ENCODE measurements at places on chromosomes 11 and 22.
A peak's percentile ranks its signal among the peaks of the same experiment; 100 is the strongest.

DNA sequence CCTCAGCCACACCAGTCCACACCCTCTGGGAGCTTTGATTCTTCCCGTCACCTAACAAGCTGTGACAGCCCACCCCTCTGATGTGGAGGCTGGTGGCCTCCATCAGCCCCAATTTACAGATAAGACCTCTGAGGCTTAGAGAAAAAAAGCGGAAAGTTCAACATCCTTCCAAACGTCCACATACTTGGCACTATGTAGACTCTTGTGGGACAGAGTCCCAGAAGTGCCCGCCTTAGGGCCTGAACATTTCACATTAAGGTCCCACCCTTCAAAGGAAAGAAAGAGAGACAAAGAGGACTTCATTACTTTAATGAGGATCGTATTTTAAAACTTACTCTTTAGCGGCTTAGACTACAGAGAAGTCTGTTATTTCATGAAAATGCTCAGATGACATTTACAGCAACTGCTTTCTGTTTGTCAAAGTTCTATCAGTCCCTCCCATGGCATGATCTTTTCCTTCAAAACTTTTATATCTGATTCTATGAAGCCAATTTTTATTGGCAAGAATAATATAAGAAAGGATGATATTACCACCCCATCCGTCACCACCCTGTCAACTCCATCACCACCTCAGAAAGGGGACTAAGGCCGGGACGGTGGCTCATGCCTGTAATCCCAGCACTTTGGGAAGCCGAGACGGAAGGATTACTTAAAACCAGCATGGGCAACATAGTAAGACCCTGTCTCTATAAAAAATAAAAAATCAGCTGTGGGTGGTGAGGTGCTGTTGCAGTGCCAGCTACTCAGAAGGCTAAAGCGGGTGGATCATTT, 15.7 kb upstream of the SCGB1A1 start:
- DNase-seq: no peak

DNA sequence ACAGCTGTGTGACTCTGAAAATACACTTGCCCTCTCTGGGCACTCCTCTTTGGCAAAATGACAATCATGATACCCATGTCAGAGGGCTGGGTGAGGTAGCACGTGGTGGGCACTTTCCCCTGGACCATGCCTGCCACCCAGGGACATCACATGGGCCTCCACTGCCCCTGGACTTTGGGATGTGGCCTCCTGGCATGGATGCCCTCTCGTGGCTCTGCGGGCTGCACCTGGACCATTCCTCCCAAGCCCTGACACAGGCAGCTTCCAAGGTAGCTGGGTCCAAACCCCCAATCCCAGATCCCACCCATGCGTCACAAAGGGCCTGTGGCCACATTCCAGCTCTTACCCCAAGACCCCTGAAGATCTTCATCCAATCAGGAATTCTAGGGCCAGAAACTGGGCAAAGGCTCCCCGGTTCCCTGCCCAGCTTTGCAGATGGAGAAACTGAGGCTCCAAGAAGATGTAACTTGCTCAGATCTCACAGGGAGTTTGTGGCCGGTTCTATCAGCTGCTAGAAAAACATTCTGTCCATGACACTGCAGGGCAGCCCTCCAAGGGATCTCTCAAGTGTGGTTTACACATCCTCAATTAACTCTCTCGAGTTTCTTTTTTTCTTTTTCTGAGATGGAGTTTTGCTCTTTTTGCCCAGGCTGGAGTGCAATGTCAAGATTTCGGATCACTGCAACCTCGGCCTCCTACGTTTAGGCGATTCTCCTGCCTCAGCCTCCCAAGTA, 35.4 kb upstream of the CYB5R3 start:
- DNase-seq: no peak

DNA sequence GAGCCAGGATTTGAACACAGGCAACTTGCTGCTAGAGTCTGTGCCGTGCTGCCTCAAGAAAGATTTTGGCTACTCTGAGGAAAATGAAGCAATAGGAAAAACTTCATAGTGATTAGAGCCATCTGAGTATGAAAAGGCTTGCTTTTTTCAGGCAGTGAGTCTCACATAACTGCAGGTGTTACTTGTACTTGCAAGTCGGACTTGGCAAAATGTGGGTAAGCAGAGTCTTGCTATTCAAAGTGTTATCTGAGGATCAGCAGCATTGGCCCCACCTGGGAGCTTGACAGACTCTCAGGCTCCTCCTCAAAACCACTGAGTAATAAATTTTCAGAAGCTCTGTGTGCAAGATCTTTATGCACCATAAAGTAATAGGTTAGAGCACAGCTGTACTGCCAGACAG, 18.1 kb downstream of the RNF141 start:
- DNase-seq: no peak

GRCh38 chr11:114066046-114066648, 6.6 kb downstream of the ZBTB16 start:
- no peak for DNase-seq

- DNase-seq: no peak
These were observed 36.3 kb downstream of the MRE11 start for GRCh38 chr11:94457118-94458029.

DNA sequence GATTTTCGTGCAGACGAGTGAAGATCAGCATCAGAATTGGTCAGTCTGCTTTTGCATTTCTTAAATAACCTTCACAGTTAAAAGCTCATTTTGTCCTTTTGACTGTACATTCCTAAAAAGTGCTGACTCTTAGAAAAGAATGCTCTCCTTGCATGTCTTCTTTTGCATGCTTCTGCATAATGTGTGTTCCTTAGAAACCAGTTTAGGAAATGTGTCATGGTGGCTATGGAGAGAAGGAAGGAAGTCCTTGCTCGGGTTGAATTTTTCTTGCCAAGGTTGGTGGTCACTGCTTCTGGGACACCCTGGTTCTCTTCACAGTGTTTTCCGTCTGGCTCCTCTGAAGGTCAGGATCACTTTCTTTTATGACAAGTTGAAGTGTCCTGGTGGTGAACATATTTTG, 6.8 kb downstream of the AP2A2 start:
- DNase-seq: no peak

DNA sequence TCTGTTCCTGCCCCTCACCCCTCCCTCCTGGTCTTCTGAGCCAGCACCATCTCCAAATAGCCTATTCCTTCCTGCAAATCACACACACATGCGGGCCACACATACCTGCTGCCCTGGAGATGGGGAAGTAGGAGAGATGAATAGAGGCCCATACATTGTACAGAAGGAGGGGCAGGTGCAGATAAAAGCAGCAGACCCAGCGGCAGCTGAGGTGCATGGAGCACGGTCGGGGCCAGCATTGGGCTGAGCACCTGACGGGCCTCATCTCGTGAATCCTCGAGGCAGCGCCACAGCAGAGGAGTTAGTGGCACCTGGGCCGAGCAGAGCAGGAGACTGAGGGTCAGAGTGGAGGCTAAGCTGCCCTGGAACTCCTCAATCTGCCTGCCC, 941.8 kb downstream of the BRD1 start:
- DNase-seq: no peak

DNA sequence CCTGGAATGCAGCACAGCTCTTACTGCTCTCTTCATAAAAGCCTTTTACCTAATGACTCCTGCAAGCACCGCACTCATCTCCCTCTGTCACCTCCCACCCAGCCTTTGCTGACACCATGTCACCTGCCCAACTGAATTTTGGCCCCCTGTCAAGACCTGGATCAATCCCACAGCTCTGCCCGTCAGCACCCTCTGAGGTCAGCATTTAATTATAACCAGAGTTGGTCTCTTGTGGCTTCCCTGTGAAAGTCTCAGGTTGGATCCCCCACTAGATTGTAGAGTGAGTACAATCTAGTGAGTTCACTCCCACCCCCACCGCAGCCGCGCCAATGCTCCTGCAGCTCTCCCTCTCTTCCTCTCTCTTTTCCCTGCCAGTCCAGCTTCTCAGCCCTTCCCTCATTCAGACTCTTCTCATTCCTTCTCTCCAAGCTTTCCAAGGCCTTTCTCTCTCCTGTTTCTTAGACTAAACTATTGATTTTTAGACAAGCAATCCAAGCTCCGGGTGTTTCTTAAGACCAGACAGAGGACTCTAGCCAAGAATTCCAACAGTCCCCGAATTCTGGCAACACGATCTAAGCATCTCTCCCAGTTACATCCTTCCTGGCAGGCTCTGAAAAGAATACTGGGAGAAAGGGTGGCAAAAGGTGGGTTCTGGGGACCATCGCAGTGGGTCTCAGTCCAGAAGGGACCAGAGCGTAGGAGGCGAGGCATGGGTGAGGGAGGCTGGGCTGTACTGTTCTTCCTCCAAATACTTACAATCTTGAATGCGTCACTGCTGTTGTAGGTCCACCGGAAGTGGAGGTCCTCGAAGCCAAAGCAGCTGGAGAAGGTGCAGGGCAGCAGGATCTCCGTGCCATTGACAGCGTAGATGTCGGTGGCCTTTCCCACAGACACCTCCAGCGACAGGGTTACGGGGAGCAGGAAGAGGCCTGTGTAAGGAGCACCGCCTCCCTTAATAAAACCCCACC, 8.0 kb downstream of the SCN4B start:
- no peak for DNase-seq

- DNase-seq: no peak
These were observed 189.0 kb upstream of the ANO3 start for GRCh38 chr11:26142891-26143290.

- DNase-seq: no peak
These were observed 16.0 kb upstream of the PHLDA2 start for GRCh38 chr11:2945031-2945756.

- peak; percentile 44 for DNase-seq
These were observed 6.0 kb upstream of the MAPK11 start for GRCh38 chr22:50276143-50276542.

DNA sequence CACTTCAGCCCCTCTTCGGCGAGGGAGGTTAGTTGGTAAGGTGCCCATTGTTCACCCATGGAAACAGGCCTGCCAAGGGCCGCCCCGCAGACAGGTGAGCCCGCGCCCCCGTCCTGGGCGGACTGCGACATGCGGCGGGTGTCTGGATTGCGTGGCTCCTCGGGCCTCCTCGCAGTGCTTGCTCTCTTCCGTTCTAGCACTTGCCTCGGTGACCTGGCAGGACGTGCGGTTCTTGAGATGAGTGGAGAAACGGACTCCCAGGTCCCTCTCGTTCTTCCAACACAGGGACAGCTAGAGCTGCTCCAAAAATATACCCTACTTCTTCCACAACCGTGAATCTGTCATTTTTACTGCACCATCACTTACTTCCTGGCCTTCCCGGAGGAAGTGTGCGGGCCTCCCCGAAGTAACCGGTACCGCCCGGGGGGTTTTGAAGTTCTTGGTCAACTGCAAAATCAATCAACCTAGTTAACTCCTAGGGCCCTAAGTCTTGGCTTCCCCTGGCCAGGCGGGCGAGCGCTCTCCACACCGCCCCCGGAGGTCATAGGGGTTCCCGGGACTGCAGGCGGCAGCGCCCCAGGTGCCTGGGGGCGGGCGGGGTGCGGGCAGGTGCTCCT, 745 bp upstream of the ZBTB44 start:
- DNase-seq: peak; percentile 19

DNA sequence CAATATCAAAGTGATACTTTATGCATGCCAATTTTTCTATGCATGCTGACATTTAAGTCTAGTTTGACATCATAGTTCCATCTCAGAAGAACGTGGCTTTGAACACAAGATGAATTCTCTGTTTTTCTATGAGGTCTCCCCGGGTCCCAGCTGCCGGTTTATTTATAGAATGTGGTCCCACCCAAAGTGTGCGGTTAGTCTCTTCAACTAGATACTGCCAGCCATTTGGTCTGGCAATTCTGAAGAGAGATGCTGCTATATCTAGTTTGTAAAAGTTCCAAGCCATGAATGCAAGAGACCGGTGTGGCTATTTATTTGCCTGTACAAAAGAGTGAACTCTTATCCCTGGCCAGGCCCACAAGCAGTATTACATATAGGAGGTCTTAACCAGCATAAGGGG, 9.2 kb downstream of the OR5A2 start:
- DNase-seq: no peak

- no peak for DNase-seq
These were observed 1592.1 kb upstream of the TENM4 start for GRCh38 chr11:81032906-81033305.

GRCh38 chr11:74754507-74755252, 6.0 kb downstream of the RNF169 start:
- no peak for DNase-seq

DNA sequence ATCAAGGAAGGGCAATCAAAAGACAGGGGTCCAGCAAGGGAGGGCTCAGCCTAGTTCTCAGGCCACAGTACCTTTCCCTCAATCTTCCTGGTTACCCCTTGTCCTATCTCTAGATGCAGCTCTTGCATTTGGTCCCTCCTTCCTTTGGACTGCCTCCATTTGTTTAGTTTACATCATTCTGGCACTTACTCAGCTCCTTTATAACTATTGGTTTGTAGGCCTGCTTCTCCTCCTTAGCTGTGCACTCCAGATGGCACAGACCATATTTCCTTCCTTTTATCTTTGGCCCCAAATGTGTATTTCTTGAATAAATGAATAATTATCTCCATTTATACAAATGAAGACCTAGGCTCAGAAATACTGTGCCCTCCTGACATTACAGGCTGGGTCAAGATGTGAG, 92.3 kb upstream of the AMOTL1 start:
- no peak for DNase-seq

DNA sequence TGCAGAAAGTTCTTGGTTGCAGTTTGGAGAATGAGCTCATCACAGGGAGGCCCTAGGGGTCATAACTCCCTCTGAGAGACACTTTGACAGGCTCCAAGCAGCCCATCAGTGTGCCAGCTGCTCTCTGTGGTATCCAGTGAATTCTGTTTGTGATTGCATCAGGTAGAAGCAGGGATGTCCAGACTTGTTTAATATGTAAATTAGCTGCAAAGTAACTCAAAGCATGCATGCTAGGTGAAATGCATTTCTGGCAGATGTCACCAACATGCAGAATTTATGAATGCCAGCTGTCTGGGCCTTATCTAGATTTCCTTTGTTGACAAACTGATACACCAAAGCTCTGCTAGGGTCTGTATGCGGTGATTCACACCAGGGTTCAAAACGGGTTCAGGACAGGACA, 123.6 kb upstream of the MTNR1B start:
- DNase-seq: no peak

DNA sequence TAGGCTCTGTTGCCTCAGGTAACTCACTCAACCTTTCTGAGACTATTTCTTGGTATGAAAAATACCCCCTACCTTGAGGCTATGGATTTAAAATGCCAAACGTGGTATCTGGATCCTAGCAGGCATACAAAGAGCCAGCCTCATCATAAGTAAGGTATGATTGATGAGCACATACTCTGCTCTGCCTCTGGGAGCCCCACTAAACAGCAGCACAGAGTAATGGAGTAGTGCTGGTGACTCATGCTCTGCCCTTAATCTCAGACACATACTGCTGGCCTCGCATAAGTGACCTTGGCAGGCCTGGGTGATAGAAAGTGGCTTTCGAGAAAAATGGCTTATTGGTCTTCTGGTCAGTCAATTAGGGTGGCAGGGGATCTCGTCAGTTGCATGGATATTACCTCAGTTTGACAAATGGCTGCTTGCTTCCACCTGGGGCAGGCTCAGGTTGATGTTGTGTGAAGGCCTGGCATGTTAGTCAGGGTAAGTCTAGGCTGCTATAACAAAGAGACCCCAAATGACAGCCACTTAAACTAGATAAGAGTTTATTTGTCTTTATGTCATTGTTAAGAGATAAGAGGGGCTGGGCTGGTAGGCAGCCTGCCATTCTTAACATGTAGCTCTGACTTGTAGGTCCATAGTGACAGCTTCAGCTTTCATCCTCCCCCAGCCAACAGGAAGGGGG, 15.2 kb upstream of the SLC6A5 start:
- no peak for DNase-seq

- DNase-seq: no peak
These were observed 8.7 kb downstream of the AASDHPPT start for GRCh38 chr11:106086135-106086534.

Data from effector memory CD8-positive, alpha-beta T cell (primary cell).